ENCODE measurements at places on chromosomes 3 and 15. TPM values are rescaled to one million over a fixed set of nuclear protein-coding genes. Genes with fewer than 3 reads are reported as not detected.

DNA sequence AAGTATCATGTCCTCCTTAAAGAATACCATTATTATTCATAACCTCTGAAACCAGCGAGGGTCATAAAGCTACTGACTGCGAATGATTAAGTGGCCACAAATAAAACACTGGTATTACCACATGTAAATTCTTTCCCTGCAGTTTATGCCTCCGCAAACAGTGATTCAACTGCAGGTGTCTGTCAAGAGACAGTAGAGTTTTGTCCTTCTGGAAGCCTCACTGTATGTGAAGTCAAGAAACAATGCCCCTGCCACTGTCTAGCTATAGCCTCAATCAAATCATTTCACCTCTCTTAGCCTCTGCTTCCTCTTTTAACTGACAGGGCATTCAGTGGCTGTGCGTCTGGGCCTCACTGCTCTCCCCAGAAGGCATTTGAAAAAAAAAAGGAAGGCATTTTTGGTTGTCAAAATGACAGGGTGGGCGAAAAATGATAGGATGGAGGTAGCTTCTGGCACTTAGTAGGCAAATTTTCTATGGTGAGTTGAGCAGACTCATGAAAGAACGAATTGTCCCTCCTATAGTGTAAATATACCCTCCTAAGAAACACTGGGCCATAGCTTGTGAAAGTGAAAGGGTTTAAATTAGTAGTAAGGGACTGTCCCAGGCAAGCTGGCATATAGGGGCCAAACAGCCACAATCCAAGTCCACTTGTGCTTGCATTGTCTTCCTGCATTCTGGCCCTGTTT lies 66.7 kb downstream of the FILIP1L start:
- H3K4me1 ChIP-seq, result peaks cover 69% of the 10 kb centered on the region
- peak overlapping the region; percentile 46 for H3K4me3 ChIP-seq

DNA sequence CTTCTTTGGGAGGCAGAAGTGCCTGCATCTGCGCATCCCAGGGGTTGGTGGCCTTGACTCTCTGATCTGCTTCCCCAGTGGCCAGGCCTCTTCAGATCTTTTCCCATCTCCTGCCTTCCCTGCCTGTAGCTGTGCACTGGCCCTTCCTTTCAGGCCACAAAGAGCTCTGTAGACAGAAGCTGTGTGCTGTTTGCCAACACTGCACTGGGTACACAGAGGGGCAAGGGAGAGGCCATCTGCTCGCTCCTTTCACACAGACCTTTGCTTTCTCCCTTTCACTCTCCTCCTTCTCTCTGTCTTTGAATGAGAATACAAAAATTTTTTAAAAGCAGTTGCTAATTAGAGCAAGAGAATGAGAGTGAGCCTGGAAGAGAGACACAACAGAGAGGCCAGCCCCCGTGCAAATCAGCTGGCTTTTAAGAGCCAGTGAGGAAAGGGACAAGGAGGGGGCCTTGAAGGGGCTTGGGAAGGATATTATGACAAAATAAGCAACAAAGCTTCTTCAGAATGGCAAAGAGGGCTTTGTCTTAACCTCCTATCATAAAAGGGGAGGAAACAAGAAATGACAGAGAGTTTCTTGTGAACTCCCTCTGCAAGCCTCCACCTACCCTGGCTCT lies 170.9 kb downstream of the EPHB1 start:
- peaks cover 4% of the 10 kb centered on the region for H3K4me1 ChIP-seq
- DNase-seq, result no peak
- peaks cover 4% of the 10 kb centered on the region for H3K36me3 ChIP-seq
- H3K27me3 ChIP-seq, result no peaks in the 10 kb centered on the region
- H3K4me3 ChIP-seq, result no peak overlapping the region

DNA sequence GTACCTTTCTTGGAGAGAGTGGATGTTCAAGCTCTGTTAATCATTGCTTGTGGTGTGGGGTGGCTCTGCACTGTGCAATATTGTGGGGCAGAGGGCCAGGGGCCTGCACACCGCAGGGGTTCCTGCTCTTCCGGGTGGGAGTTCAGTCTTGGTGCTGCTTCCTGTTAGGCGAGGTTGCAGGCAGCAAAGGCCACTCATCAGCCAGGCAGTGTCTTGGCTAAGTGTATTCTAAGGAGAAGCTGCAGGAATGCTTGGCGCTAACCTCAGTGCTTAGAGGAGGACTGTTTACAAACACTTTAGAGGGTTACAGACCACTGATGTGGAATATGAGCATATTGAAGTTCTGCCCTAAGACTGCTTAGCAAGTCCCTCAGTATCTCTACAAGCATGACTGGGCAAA lies 81.7 kb downstream of the CEP63 start:
- no peak overlapping the region for H3K4me3 ChIP-seq
- no peaks in the 10 kb centered on the region for H3K27me3 ChIP-seq
- H3K4me1 ChIP-seq, result no peaks in the 10 kb centered on the region
- DNase-seq, result no peak

- no peaks in the 10 kb centered on the region for H3K27me3 ChIP-seq
- H3K4me1 ChIP-seq, result no peaks in the 10 kb centered on the region
- no peak overlapping the region for H3K27ac ChIP-seq
Observed at GRCh38 chr3:81300324-81300927, 461.0 kb downstream of the GBE1 start.

GRCh38 chr3:13780432-13781176 lies 99.3 kb downstream of the WNT7A start:
- H3K27ac ChIP-seq, result no peak overlapping the region
- no peak for DNase-seq
- no peaks in the 10 kb centered on the region for H3K36me3 ChIP-seq
- H3K27me3 ChIP-seq, result no peaks in the 10 kb centered on the region
- H3K4me1 ChIP-seq, result no peaks in the 10 kb centered on the region

The CEMIP gene
- total RNA-seq, result not detected

Data from Karpas-422 (cell line).